ENCODE measurements at places on chromosomes 2 and 18.
A peak's percentile ranks its signal among the peaks of the same experiment; 100 is the strongest.

- no peak for DNase-seq
Measured at GRCh38 chr2:50975546-50975945, 56.4 kb downstream of the NRXN1 start.

DNA sequence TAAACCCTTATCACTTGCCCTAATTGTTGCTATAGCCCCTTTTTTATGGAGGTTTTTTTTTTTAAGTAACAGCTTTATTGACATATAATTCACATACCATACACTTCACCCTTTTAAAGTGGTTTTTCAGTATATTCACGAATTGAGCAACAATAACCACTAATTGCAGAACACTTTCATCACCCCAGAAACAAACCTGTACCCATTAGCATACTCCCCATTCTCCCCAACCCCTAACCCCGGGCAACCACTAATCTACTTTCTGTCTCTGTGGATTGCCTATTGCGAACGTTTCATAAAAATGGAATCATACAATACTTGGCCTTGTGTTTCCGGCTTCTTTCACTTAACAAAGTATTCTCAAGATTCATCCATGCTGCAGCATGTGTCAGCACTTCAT is 213.6 kb downstream of the ATAD2B start:
- DNase-seq: no peak

- no peak for DNase-seq
Measured at GRCh38 chr2:10064932-10065772, 15.1 kb downstream of the CYS1 start.

GRCh38 chr2:43124687-43125057 is 101.7 kb downstream of the ZFP36L2 start:
- DNase-seq: no peak

DNA sequence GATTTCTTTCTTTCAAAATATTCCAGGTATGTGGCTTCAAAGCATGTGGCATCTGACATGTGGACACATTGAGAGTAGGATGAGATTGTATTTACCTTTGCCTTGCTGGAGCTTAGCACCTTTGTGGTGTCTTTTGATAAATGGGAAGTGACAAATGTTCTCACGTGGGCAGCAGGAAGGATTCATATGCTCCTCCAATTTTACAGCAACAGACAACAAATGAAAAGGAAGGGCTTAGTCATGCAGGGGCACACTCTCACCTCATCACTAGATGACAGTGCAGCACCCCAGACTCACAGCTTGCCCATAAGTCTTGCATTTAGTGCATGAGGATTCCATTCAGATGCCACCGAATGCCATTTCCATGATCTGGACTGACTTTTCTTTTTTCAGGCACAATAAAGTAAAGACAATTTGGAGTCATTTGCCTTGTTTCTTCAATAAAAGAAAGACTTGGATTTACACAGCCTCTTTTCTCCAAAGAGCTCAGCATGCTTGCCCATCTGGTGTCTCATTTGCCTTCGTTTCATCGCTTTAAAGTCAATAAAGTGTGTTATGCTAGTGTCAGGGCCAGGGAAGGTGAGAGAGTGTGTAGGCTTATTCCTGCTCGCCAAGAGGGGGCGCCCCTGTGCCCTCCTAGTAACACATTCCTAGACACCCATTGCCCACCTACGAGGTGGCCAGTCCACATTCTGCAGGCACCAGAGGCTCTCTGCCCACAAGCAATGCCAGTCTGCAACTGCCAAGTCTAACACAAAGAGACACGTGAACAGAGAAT is 39.6 kb upstream of the DAPL1 start:
- no peak for DNase-seq

DNA sequence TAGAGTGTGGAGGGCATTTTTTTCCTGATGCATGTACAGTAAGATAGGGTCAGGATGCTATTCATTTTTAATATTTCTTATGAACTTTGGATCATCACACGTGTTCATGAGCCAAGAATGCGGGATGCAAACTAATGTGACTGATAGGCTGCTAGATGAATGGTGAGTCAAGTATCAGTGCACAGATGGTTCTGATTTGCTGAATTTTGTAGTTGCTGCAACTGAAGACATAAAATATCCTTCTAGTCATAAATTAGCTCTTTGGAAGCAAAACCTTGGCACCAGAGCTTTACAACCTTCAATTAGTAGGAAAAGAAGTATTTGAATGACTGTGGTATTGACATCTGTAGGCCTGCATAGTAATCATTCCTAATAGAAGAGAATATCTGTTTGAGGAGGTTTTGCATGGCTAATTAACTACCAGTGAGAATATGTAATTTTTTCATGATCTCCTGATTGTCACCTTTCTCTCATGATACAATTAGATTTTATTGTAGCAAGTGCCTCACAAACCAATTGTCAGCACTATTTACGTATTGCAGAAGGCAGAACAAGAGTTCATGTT is 94.0 kb downstream of the VRK2 start:
- DNase-seq: peak; percentile 12

GRCh38 chr2:39688181-39688580 is 22.5 kb downstream of the TMEM178A start:
- DNase-seq: no peak

DNA sequence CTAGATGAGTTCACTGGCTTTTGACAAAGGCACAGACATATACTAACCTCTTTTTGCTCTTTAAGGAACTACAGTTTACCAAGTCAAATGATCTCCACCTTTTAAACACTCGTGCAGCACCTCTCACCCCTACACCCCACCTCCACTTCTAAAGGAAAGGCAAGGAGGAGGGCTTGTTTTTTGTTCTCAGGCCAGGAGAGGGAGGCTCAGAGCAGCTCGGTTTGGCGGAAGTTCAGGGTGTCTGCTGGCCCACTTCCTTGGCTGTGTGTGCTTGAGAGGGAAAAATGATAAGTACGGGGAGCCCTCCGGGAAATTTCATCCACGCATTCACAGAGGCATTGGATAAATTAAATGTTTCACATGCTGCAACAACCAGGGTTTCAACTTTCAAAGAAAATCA is 667.9 kb downstream of the BCL11A start:
- DNase-seq: no peak

GRCh38 chr18:79221136-79221535 is 151.9 kb downstream of the ATP9B start:
- DNase-seq: no peak

DNA sequence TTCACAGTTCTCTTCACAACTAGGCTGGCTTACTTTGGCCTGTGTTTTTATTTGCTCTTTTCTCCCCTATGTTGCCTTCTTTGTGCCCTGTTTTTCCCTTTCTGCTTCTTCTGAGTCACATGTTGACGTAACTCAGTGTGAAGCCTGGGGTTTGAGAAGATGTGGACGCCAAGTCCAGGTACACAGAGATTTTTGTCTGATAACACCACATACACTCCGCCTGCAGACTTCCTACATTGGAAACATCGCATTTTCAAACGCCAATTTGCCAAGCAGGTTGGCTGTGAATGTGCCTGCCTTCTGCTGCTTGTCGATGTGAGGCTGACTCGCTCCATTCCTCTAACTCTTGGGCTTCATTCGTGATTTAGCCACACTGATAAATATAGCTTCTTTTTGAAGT is 62.6 kb upstream of the FN1 start:
- DNase-seq: no peak

GRCh38 chr2:26346454-26347053 is at the start of gene ADGRF3:
TSS of gene ADGRF3 (minus strand) at chr2:26346789. CDS start at chr2:26346234, 555 bp downstream.
- peak; percentile 32 for DNase-seq

DNA sequence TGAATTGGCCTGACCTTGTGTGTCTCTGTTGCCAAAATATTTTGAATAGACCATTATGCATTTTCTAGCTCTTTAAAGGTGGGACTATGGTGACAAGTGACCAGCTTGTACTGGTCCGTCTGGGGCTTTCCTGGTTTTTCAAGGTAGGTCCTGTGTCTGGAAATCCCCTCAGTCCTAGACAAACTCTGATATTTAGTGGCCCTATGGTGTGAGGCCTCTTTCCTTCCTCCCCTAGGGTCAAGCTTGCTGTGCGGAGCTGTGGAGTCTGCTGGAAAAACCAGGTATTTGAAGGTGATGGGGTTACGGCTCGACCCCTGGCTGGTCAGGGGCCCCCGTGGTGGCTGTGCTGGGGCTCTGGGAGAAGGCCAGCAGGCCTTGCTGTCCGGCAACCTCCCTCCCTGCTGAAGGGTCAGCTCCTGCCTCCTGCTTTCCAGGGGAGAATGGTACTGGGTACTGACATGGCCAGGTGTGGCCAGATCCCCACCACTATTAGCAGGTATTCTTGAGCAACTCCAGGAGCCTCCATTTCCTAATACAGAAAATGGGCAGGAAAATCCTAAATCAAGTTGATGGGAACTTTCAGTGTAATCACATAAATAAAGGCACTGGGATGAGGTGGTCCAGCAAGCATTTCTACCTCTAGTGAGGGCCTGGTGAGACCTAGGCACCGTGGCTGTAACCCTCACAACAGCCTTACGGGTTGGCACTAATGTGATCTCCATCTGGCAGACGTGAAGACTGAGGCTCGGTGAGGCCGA is 86.2 kb upstream of the HS6ST1 start:
- no peak for DNase-seq

DNA sequence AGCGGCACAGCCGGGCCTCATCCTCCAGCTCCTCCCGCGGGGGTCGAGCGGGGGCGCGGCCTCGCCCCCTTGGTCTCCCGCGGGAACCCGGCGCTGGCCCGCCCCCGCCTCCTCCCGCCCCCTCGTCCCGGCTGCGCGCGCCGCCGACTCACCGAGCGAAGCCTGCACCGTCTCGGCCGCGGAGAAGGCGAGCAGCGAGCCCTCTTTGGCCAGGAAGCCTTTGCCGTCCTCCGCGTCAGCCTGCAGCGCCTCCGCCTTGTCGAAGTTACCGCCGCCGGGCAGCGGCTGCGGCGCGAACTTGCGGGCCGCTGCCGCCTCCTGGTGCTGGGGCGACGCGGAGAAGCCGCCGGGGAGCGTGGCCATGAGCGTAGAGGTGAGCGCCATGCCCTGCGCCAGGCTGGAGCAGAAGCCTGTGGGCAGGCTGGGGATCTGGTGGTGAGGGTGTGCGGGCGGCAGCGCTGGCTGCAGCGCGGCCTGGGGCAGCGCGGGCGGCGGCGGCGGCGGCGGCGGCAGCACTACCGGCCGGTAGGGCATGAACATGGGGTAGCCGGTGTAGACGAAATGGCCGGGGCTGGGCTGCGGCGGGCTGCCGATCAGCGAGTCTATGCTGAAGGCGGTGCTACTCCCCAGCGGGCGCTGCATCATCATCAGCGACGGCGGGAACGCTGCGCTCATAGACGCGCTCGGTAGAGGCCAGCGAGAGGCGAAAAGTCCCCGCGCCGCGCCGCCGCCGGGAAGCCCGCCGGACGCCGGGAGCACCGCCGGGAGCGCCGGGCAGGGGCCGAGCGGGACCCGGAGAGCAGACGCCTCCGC is 683 bp downstream of the GBX2 start:
- no peak for DNase-seq

DNA sequence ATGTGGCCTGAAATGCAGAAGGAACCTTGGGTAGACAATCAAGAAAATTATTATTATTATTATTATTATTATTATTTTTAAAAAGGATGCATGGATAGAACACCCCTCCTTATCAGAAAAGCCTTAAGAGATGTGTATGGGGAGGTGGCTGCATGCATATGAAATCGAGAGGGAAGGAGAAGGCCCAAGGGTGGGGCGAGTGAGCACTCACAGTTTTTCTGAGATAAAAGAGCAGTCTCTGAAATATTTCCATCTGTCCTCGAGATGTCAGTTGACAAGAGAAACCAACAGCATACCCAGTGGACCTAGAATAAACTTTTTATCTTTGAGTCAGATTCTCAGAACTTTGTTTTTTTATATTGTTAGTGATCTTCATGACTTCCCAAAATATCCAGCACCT is 282.9 kb downstream of the GPD2 start:
- no peak for DNase-seq

All from NCI-H1417 treated with DMSO at 0.1 percent for 48 hours (cell line).